ENCODE measurements at places on chromosomes 16 and 17.

DNA sequence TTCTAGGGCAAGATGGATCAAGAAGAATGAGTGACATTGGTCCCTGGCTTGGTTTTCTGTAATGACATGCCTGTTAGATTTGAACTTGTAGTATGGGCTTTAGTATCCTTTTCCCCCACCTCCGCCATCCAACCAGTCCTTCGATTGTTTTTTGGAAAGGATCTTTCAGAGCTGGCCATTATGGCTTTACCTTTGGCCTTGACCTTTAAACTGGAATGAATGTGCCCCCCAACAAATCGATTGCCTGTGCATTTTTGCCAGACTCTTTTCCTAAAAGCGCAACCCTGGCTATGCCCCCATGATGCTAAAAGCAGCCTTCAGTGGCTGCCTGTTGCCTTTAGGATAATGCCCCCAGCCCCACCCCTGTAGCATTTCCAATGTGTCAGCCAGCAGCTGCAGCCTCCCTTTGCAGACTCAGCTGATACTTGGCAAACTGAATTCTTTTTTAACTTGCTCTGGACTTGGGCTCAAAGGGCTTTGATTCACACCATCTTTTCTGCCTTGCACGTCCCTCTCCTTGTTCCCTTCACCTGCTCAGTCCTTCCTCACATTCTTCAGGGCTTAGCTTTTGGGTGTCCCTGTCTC lies 4.0 kb downstream of the GPRC5C start:
- DNase-seq, result no peak

GRCh38 chr17:77841742-77842527 lies 116.6 kb upstream of the TNRC6C start:
- no peak for DNase-seq

- DNase-seq, result no peak
These were observed 105.2 kb downstream of the CLEC16A start for GRCh38 chr16:11049396-11050059.

DNA sequence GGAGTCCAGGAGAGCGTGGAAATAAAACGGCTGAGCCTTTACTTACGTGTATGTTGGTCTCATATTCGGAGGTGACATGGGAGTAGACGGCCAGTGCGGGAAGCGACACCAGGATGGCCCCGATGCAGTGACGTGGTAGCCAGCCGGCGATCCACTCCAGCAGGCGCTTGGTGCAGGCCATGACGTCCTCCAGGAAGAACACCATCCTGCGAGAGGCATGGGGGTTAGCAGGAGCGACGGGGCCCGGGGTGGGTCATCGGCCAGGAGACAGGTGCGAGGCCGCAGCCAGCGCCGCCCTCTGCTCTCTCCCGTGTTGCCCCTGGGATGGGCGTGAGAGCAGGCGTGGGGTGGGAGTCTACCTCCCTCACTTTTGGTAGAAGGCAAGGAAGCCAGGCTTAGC lies 98.6 kb upstream of the CREBBP start:
- DNase-seq, result no peak

- DNase-seq, result no peak
These were observed 13.4 kb downstream of the OSBPL7 start for GRCh38 chr17:47808036-47808829.

DNA sequence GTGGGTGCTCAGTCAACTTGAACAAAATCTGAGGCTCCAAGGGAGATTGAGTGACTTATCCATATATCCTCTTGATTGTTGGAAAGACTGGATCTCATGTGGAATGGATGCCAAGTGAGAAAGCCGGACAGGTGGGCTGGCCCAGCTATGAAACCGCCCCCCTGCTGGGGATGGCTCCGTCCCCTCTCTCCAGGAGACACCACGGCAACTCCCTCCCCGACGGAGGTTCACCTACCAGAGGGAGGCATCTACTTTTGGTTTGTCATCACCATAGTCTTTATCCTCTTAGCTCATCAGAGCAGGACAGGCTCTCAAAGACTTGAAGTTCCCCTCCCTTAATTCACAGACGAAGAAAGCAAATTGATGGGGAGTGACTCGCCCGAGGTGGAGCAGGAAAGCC lies 1.8 kb upstream of the ALG1 start:
- DNase-seq, result no peak

DNA sequence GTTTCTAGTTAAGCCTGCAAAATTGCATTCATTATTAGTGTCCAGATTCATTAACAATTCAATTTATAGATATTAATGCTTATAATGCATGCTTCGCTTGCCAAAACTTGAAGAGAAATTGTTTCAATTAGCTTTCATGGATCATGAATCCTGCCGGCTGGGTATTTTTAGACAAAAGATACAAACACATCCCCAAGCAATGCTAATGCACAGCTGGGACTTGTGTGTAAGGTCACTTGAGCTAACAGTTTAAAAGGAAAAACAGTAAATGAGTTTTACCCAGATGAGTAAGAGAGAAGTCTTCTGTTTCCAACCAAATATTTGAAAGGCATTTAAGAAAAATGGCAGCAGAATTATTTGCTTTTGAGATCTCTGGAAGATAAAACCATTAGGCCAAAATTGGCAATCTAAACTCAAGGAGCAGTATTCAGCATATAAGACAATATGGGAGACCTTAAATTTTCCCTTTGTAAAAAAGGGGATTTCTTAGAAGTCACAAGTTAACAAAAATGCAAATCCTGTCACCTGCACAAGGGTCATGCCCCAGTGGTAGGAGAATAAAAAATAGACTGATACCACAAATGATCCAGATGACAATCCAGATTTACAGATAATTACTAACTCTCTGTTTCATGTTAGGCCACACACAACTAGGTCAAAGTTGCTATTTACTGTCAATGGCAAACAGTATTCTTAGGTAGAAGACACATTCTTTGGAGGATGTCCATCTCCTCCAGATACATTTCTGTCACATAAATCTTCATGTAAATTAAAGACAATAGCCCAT lies 418.4 kb upstream of the PMFBP1 start:
- DNase-seq, result no peak

DNA sequence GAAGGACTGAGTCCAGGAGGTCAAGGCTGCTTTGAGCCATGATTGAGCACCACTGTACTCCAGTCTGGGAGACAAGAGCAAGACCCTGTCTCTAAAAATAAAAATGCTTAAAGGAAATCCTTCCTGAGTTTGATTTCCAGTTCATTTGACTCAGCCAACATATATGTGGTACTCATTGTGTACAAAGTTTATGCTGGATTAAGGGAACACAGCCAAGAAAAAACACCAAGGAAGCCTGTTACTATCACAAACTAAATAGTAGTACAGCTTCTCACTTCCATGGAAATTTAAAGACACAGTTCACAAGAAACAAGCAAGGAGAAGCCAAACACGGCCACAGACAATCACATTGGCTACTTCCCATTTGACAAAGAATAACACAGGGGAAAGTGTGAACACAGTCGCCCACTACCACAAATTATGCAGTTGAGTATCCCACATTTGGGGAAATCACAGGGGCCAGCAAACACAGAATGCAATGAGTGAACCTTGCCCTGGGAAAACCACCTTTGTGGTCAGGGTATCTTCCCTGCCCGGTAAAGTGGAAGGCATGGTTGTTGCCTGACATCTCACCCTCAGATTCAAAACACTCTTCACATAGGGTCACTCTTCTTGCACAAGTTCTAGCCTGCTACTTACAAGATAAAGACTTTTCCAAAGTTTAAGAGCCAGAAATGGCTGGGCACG lies 14.5 kb downstream of the TEX14 start:
- DNase-seq, result no peak

DNA sequence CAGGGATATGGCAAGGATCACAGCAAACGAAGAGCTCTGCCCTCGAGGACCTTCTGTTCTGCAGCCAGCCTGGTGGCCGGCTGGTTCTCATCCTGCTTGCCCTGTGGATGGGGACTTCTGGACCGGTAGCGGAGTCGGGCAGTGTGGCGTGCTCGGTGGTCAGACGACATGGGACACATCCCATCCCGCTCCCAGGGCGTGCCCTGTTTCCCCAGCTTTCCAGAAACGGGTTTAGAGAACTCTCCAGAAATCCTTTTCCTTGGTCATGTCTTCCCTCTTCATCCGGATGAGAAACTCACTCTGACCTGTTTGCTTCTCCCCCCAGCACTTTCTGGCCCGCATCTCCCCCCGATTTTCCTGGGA lies 115.8 kb downstream of the OR1D5 start:
- no peak for DNase-seq

DNA sequence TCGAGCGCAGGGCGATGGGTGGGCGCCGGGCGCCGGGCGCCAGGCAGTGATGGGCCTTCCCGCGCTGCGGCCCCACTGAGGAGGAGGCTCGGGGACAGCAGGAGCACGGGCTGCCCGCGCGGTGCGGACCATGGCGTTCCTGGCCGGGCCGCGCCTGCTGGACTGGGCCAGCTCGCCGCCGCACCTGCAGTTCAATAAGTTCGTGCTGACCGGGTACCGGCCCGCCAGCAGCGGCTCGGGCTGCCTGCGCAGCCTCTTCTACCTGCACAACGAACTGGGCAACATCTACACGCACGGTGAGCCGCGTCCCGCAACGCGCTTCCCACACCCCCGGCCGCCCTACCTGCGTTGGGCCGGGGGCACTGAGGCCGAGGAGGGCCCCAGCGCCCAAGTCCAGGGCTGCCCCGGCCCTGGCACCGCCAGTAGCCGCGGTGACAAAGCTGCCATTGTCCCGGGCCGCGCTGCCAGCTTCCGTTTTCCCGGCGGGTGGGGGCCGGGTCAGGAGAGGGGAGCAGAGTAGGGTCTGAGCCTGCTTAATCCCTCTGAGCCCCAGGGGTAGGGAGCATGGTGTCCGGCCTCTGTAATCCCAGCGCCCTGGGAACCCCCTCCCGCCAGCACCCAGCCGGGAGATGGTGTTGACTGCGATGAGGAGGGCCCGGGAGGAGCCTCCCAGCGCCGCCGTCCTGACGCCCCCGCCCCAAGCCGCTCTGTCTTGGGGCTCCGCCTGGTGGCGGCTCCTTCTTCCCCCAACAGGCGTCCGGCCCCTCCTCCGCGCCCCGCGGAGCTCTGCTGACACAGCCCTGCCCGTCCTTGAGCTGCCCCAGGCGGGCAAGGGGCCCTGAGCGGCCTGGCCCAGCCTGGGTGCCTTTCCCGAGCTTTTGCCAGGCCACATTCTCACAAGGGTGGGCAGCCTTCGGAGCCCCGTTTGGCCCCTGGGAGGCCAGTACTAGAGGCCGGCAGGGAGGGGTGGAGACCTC lies 685 bp downstream of the PAQR4 start:
- peak; percentile 69 for DNase-seq

- peak; percentile 79 for DNase-seq
These were observed at the start of gene SOX9 for GRCh38 chr17:72120642-72121163. Gene SOX9 (plus strand): TSS chr17:72121020. CDS start chr17:72121392, 372 bp downstream.

- no peak for DNase-seq
These were observed 269.0 kb downstream of the ABCC12 start for GRCh38 chr16:47886631-47887415.

GRCh38 chr17:71203953-71204352 lies 916.9 kb upstream of the SOX9 start:
- DNase-seq, result no peak

GRCh38 chr17:340074-340473 lies 12.5 kb downstream of the RPH3AL start:
- DNase-seq, result no peak

GRCh38 chr16:11051879-11052808 lies 107.8 kb downstream of the CLEC16A start:
- DNase-seq, result no peak

- no peak for DNase-seq
These were observed 3.5 kb downstream of the IL4R start for GRCh38 chr16:27317320-27317719.

All from SK-N-DZ (cell line).